ENCODE measurements at places on chromosomes 2 and 18. TPM values are rescaled to one million over a fixed set of nuclear protein-coding genes. Genes with fewer than 3 reads are reported as not detected.
A peak's percentile ranks its signal among the peaks of the same experiment; 100 is the strongest.

DNA sequence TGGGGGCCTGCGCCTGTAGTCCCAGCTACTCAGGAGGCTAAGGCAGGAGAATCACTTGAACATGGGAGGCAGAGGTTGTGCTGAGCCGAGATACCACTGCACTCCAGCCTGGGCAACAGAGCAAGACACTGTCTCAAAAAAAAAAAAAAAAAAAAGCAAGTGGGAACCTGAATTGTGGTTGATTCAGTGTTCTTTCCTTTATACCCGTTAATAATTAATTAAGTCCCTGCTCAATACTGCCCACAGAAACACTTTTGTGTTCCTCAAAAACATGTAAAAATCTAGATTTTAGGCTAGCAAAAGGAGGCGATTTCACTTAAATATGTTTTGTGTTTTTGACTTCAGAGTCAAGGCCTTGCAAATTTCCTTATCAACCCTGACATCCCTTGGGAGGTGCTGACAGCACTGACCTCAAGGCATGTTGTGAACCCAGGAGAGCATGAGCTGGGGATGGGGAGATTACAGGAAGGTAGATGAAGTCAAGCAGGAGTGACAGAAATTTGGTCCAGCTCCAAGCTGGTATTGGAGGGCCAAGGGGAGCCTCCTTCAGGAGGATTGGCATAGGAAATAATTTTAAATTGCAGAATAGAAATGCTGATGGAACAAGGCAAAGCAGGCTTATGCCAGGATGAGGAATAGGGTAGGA, 89.0 kb upstream of the PNPT1 start:
- DNase-seq, result no peak

DNA sequence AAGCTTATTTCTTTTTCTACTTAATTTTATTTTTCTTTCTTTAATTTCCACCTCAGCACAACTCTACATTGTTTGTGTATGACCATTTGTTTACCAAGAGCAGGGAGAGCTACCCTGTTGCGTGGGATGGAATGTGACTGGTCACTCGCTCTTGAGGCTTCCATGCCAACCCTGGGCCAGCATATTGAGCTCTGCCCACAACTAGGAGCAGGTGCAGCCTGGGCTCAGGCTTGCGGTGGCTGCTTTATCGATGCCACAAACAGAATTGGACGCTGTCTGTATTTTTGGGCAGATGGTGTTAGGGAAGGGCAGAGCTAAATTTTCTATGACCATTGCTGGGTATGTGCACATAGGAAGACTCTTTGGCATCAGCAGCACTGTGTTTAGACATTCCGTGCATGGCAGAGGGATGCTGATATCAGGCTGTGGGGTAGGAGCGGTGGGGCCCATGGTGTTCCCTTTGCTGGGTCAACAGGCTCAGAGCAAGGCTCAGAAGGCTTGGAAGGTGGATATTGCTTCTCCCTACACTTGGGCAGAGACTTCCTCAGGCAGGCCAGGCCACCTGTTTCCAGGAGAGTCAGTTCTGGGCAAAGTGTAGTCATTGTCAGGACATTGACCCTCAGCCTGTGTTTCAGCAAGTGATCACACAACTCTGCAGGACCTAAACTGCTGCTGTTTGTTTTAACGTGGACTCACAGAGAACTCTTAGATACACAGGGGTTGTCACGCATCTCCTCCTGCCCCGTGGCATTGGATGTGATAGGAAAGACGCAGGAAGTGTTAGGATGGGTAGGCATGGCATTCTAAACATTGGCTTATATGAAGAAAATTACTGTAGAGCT, 40.2 kb downstream of the TMEM182 start:
- DNase-seq, result no peak

DNA sequence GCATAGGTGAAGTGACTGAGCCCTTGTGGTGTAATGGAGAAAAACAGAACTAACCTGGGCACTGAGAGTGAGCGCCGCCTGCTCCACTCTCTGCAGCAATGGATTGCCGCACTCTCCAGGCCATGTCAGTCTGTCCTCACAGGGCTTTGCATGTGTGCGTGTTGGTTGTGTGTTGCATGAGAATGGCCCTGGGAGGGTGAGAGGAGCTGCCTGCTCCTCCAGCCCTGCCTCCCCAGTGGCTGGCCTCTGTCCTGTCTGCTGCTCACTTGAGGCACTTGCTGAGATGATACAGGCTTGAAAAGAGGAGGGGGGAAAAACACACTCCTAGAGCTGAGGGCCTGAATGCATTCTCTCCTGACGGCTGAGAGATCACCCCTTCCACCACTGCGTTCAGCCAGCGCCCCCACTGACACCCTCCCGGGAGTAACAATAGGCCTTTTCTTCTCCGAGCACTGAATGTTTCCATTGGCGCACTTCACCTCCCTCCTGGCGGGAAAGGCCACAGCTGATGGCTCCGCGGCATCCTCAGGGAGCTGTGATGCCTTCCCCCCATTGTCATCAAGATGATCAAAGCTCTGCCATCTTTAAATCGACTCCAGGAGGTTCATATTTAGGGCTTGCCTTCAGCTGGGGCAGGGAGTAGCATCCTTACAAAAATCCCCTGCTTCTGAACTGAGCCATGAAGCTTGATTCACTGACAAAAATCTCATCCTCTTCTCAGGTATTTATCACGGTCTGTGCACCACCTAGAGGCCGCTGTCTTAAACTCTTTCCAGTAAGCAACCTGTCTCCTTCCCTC, 49.9 kb upstream of the DAPL1 start:
- peak; percentile 80 for DNase-seq

GRCh38 chr2:29223851-29224692, 108.9 kb downstream of the CLIP4 start:
- DNase-seq, result peak; percentile 81

DNA sequence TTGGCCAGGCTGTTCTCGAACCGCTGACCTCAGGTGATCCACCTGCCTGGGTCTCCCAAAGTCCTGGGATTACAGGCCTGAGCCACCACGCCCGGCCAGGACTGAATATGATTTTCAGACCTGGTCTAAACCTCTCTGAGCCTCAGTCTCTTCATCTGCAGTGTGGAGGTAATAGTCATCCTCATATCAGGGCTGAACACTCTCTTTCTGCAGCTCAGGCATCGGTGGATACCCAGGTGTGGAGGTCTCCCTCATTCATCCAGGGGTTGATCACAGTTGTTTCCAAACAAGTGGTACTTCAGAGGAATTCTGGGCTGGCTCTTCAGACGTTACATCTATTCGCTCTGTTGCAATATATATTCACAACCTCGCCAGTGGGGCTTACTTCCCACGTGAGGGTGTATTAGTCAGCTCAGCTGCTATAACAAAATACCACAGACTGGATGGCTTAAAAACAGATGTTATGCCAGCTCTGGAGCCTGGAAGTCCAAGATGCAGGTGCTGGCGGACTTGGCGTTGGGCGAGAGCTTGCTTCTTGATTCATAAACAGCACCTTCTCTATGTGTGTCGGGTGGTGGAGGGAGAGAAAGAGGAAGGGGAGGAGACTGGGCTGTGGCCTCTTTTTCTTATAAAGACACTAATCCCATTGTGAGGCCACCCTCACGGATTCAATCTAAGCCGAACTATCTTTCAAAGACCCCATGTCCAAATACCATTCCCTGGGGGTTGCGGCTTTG, 2.9 kb upstream of the MBP start:
- DNase-seq, result no peak

- DNase-seq, result no peak
Measured at GRCh38 chr2:11683966-11684365, 14.0 kb upstream of the NTSR2 start.

- DNase-seq, result no peak
Measured at GRCh38 chr2:215880970-215881369, 132.4 kb downstream of the MREG start.

GRCh38 chr2:24793761-24794435, 673 bp downstream of the CENPO start:
- no peak for DNase-seq

DNA sequence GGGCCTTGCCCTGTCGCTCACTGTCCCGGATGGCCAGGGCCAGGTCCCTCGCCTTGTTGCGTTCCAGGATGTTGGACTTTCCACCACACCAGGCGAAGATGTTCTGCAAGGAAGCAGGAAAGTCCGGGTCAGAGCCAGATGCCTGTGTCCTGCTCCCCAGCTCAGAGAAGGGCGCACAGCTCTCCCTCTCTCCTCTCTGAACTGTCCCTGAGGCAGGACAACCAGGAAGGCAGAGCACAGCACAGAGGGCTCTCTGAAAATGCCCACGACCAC, 11.0 kb downstream of the CAPG start:
- DNase-seq, result no peak

GRCh38 chr2:3065928-3066327, 311.7 kb downstream of the EIPR1 start:
- no peak for DNase-seq

DNA sequence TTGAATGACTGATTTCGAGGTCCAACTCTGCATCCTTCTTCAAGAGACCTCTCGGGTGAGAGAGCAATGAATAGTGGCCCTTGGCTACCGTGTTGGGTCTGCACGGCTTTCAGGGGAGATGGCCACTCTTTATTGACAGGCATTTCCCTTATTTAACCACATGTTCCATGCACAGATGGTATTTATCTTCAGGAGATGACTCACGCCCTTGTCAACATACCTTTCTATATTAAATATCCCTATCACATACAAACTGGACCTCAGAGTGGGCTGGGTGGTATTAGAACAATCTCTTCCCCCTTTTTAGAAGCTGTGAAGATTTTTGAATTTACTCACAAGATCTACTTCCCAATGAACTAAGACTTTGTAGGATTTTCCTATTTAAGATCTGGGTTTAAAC, 109.6 kb upstream of the CDC42EP3 start:
- DNase-seq, result peak; percentile 68

DNA sequence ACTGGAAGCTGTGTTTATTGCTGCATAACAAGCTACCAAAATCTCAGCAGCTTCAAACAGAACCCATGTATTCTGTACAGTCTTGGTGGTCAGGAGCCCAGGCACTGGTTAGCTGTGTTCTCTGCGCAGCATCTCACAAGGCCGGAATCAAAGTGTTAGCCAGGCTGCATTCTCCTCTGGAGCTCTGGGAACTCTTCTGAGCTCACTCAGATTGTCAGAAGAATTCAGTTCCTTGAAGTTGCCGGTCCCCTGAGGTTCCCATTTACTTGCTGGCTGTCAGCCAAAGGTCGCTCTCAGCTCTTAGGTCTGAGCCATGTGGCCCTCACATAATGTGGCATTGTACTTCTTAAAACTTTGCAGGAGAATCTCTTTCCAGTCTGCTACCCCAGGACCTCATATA, 123.6 kb upstream of the SMIM21 start:
- no peak for DNase-seq

DNA sequence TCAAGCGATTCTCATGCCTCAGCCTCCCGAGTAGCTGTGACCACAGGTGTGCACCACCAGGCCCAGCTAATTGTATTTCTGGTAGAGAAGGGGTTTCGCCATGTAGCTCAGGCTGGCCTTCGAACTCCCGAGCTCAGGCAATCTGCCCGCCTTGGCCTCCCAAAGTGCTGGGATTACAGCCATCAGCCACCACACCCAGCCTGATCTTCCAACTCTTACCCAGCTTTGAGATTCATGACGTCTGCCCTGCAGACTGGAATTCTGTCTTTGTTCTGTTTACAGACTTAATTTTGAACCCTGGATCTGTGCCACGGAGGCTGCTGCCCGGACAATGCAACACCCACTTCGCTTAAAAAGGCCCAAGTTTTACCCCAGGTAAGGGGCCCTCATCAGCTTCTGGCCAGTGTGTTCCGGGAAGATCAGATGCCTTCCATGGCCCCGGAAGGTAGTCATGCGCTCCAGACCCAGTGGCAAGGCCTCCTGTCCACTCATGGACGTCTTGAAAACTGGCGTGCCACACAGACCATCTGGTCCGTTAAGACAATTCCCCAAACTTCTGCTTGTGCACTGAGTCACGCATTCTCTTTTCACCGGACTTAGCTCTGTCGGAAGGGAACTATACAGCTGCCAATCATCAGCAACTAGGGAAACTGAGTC, 5.5 kb downstream of the PXDN start:
- DNase-seq, result no peak

HMSD gene
- total RNA-seq, result 0.09 TPM

NXPH2 gene
- total RNA-seq, result not detected

COPS8 gene
- total RNA-seq, result 123 TPM

AKAIN1 gene
- total RNA-seq, result not detected

ANKRD30B gene
- 2.7 TPM for total RNA-seq

ZAP70 gene
- total RNA-seq, result not detected

HRH4 gene
- total RNA-seq, result under 0.01 TPM

TNFAIP6 gene
- 51.9 TPM for total RNA-seq

MC5R gene
- total RNA-seq, result not detected

NCKAP5 gene
- total RNA-seq, result 1.7 TPM

ALPP gene
- not detected for total RNA-seq

POTEJ gene
- total RNA-seq, result not detected

Measured in fibroblast of the aortic adventitia (primary cell).